ENCODE measurements at places on chromosomes 7 and 10.

GRCh38 chr10:88185830-88186229 lies 322.4 kb downstream of the PTEN start:
- no peak for DNase-seq

DNA sequence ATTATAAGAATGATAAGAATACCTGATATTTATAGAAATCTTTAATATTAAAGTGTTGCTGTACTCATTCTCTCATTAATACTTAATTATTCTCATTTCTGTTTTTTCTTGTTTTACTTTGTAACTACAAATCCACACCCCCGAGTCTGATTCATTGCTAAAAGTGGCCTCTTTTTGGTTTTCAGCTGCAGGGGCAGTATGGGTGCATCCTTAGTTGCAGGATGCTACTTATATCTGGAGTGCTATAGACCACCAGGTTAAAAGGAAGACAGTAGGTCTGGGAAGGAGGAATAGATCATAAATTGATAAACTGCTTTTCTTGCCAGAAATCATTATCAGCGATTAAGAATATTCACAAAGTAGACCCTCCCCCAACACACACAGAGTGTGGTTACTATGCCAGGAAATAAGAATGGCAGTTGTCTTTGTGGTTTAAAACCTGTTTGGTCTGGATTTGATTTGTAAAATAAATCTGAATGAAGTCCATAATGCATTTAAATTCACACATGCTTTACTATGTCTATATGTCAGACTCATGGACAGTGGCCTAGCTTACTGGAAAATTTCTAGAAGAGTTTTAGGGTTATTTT lies 96.5 kb downstream of the NRF1 start:
- DNase-seq: no peak

GRCh38 chr7:138663725-138664710 lies 37.1 kb downstream of the SVOPL start:
- DNase-seq: no peak

DNA sequence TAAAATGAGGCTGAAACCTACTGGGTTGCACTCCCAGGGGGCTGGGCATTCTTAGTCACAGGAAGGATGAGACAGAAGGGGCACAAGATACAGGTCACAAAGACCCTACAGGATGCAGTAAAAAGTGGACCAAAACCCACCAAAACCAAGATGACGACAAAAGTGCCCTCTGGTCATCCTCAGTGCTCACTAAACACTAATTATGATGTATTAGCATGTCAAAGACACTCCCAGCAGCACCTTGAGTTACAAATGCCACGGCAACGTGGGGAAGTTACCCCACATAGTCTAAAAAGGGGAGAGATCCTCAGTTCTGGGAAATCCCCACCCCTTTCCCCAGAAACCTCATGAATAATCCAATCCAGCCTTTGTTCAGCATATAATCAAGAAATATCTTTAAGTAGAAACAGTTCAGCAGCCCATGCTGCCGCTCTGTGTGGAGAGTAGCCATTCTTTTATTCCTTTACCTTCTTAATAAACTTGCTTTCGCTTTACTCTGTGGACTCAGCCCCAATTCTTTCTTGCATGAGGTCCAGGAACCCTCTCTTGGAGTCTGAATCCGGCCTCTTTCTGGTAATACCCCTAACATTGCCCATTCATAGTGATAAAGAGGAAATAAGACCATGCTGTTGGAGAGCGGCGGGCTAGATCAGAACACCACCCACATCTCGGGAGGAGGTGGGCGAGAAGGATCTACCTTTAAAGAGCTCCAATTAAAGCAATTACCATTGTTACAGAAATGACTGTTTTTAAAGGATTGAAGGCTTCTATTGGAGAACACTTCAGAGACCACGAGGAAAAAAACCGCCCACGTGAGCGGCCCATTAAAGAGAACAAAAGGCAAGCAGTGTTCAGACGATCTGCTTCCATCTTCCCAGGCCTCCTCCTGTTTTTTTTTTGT lies 170.9 kb downstream of the USP6NL start:
- DNase-seq: peak; percentile 5

GRCh38 chr7:42479816-42480633 lies 243.0 kb upstream of the GLI3 start:
- DNase-seq: no peak

GRCh38 chr7:26688936-26689506 lies 175.4 kb downstream of the SKAP2 start:
- no peak for DNase-seq

GRCh38 chr10:90195288-90195840 lies 494.0 kb downstream of the KIF20B start:
- DNase-seq: no peak

DNA sequence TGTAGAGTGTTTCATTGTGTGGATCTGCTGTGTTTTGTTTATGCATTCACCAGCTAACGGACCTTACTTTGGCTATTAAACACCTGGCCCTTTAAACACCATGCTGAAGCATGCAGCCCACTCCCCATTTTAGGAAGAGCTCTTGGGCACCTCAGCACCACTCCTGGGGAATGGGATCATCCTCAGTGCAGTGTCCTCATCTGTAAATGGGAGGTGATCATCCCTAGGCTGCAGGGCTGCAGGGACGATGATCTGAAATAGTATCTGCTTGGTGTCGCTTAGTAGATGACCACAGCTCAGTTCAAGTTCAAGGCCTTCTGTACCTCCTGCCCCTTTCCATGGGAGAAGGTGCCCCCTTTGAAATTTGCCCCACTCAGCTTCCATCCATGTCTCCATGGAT lies 229.9 kb downstream of the TCF7L2 start:
- DNase-seq: no peak

DNA sequence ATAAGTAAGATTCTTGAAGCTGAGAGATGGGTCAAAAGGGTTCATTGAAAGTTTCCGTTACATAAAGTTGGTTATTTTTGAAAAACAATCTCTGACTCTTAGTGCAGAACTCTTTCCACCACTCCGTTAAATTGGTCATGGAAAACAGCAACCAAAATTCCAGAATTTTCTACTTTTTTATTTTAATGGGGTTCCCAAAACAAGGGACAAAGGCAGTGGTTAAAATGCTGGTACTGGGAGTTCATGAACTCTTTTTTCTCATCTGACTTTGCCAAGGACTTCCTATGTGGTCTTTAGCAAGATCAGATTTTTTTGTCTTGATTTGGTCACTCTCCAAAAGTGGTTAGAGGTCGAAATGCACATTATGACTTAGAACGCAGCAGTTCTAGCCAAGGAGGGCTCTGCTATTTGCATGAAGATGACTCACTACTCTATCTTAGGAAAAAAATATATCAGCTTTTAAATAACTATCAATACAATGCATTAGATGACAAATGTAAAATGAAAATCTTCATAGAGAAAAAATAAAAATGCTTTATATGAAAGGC lies 145.7 kb downstream of the REEP3 start:
- DNase-seq: no peak

- DNase-seq: no peak
These were observed 409.8 kb upstream of the ZMIZ1 start for GRCh38 chr10:78658645-78659597.

GRCh38 chr10:131948501-131948900 lies 33.2 kb downstream of the BNIP3 start:
- DNase-seq: no peak

Data from stimulated activated CD8-positive, alpha-beta memory T cell treated with anti-CD3 and anti-CD28 coated beads, Interleukin-15, amount 100 ng/mL, for 4 hours (primary cell).